NCI-H1694 (cell line): ENCODE measurements at places on chromosomes 16 and 17.

DNA sequence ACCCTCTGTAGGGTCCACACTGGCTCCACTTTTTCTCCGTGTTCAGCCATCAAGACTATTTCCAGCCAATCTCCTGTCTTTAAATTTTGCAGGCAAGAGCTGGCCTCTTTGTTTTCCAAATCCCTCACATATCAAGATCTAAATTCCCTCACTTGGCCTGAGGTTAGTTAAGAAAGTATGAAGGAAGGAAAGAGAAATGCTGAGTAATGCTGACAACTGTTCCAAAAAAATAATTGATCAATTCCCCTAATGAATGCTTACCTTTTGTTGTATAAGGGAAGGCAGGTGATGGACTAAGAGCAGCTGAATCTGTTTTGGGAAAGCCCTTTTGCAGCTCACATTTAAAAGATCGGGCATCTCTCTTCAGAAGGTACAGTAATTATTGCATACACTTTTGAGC, 105.1 kb upstream of the KCNJ16 start:
- no peak for DNase-seq

DNA sequence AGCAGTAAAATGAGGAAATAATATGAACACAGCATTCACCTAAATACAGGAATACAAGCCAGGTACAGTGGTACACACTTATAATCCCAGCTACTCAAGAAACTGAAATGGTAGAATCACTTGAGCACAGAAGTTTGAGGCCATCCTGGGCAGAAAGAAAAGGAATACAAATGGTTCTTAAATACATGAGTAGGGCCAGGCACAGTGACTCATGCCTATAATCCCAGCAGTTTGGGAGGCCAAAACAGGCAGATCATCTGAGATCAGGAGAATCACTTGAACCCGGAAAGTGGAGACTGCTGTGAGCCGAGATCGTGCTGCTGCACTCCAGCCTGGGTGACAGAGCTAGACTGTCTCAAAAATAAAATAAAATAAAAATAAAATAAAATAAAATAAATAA, 23.0 kb upstream of the SMG8 start:
- no peak for DNase-seq

GRCh38 chr17:42702446-42702845, 20.1 kb downstream of the CNTNAP1 start:
- no peak for DNase-seq

DNA sequence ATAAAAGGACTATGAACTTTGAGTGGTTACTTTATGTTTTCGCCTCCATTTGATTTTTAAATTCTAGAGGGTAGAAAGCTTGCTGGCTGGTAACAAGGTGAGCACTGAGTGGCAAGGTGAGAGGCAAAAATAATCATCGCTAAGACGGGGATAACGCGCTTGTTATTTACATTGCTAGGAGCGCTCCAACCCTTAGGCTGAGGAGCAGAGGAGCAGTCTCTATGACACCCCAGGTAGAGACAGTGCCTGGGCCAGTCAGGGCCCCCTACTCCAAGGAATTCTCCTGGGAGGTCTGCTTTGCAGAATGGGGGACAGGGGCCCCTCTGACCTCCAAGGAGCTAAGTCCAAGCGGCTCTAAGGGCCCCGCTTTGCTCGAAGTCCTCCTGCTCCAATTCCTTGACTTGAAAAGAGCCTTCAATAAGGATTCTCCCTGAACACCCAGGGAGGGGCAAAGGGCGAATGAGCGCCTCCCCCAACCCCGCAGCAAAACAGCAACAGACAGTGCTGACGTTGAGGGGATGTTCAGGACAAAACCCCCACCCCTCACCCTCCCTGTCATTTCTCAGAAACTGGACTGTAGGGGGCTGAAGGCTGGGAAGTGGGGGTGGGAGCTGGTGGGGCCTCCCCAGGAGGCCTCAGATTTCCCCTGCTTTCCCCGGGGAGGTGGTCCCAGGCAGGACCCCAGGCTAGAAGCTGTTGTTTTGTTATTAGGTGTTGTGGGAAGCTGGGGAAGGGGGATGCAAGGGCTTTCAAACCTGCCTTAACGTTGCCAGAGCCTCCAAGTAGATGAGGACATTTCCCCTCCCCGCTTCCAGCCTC, 10.2 kb upstream of the FOXF1 start:
- no peak for DNase-seq

DNA sequence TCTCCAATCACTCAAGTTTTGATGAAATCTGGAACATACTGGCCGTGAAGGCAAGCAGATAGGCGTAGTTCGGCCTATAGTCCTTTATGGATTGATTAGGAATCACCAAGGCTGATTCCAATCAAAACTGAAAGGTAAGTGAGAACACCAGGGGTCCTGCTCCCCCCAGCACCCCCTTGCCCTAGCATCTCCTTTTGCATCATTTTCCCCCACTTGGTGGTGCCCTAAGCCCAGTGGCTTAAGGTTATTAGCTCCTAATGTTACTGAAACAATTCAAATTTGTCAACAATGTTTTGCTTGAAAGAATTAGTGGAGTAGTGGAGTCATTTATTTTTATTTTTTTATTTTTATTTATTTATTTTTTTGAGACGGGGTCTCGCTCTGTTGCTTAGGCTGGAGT, 4.9 kb downstream of the SLFN14 start:
- DNase-seq: no peak

DNA sequence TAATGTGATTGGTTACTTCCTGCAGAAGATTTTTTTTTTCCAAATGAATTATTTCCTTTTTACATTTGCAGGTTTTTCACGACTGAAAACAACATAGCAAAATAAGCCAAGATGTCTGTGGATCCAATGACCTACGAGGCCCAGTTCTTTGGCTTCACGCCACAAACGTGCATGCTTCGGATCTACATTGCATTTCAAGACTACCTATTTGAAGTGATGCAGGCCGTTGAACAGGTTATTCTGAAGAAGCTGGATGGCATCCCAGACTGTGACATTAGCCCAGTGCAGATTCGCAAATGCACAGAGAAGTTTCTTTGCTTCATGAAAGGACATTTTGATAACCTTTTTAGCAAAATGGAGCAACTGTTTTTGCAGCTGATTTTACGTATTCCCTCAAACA, 2.4 kb downstream of the MIS12 start:
- no peak for DNase-seq

DNA sequence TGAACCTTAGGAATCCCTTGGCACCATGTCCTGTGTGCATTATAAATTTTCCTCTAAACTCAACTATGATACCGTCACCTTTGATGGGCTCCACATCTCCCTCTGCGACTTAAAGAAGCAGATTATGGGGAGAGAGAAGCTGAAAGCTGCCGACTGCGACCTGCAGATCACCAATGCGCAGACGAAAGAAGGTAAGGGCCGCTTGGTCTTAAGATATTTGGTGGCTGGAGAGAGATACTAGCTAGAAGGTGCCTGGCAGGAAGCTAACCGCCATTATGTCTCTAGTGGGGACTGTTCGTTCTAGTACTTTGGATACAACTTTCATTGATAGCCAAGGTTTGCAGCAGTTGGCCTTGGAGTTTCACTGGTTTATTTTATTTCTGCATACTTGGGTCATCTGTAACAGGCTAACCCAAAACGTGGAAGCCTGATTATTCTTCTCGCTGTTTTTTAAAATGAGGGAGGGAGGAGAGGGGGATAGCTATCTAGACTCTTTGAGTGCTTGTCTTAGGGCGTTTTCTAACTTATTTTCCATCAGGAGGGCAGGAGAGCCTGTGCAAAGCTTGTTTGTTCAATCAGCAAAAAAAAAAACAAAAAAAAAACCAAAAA, 1.3 kb downstream of the RBBP6 start:
- DNase-seq: no peak

- peak; percentile 61 for DNase-seq
Observed at GRCh38 chr17:7204336-7204735, 15.3 kb downstream of the DLG4 start.

DNA sequence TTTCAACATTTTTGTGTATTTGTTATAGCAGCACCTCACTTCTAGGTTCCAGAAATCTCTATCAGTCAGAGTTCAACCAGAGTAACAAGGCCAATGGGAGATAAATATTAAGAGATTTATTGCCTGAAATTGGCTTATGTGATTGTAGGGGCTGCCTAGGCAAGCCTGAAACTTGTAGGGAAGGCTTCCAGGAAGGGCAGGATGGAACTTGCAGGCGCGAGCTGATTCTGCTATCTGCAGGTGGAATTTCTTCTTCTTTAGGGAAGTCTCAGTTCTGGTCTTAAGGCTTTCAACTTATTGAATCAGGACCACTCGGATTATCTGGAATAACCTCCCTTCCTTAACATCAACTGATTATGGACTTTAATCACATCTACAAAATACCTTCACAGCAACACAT, 199.5 kb upstream of the NLRP1 start:
- DNase-seq: no peak

DNA sequence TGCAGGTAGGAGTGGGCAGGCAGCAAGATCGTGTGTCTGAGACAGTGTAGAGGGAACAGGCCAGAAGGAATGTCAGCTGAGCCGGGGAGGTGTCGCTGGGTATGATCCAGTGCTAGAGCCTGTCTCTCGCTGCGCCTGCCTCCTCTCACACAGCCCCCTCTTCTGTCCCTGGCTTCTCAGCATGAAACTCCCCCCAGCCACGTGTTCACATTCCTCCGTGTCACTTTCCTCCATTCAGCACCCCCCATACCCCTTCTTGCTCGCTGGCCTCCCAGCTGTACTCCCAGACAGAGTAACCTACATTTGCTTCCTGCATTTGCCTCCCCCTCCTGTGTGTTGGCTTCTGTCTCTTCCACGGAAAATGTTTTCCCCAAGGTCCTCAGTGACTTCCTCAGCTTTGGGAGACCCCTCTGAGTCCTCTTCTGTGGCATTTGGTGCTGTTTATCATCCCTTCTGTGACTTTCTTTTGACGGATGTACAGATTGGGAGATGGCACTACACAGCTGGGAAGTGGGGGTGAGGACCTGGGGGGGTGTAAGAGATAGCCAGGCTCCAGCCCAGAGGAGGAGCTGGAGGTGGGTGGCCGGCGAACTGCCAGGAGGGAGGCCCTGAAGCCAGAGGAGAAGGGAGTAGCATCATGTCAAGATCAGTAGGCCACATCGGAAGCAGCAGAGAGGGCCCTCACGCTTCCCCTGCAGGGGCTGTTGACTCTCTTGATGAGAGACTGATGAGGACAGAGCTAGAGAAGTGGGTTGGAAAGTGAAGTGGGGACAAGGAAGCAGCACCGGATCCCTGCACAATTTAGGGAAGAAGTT, 19.2 kb downstream of the SGF29 start:
- DNase-seq: no peak

GRCh38 chr17:1190751-1191331, 11.1 kb upstream of the ABR start:
- DNase-seq: no peak

DNA sequence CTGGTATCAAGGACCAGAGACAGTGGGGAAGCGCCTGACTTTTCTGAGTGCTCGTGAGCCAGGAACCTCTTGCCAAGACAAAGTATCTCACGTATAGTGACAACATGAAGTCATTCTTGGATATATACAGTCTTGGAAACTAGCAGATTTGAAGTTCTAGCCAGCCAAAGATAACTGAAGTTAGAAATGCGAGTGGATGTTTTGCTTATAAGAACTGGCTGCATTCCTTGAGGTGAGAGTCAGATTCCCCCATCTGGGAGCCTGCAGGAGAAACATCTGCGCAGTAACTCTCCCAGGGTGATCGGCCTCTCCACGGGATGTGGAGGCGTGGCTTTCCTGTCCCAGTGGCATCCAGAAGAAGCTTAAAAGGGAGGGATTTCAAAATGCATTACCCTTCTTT, 89.8 kb downstream of the SHISA6 start:
- DNase-seq: no peak

GRCh38 chr16:69932691-69933392, 18.3 kb upstream of the CLEC18A start:
- DNase-seq: no peak

- DNase-seq: no peak
Observed at GRCh38 chr16:813204-813915, 12.8 kb upstream of the GNG13 start.

DNA sequence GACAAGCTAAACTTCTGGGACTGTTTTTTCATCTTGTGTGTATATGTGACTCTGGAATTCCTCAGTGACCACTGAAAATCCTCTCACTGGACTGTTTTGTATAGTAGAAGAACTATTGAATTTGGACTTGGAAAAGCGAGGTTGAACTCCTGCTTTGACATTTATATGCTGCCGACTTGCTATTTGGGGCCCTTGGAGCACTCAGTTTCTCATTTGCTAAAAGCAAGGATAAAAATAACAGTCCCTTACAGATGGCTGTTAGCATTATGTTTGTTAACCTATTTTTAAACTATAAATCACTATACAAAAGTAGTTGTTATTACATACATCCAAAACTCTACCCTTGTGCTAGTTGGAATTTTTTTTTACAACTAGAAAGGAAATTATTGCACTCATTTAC, 9.0 kb downstream of the VMP1 start:
- DNase-seq: no peak

DNA sequence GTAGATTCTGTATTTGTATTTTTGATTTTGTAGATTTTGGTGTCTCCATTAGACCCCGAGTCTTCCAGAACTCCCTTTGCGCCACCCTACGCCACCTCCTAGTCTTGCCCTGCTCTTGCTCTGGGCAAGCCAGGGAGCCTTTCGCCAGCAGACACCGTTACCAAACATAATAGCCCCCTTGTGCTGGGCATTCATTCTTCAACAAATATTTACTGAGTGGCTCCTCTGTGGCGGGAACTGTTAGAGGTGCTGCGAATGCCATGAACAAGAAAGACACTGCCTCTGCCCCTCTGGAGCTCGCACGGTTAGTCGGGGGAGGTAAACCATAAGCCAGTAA, 841 bp upstream of the GPT2 start:
- no peak for DNase-seq

GRCh38 chr16:47713225-47713595, 252.1 kb downstream of the PHKB start:
- no peak for DNase-seq

- DNase-seq: peak; percentile 78
Observed at GRCh38 chr17:44066204-44066930, at the start of gene LSM12. Gene LSM12, minus strand, starts transcription at chr17:44066671. Its CDS starts 84 bp downstream, at chr17:44066587.

GRCh38 chr17:48816438-48816773, 623 bp downstream of the TTLL6 start:
- no peak for DNase-seq

DNA sequence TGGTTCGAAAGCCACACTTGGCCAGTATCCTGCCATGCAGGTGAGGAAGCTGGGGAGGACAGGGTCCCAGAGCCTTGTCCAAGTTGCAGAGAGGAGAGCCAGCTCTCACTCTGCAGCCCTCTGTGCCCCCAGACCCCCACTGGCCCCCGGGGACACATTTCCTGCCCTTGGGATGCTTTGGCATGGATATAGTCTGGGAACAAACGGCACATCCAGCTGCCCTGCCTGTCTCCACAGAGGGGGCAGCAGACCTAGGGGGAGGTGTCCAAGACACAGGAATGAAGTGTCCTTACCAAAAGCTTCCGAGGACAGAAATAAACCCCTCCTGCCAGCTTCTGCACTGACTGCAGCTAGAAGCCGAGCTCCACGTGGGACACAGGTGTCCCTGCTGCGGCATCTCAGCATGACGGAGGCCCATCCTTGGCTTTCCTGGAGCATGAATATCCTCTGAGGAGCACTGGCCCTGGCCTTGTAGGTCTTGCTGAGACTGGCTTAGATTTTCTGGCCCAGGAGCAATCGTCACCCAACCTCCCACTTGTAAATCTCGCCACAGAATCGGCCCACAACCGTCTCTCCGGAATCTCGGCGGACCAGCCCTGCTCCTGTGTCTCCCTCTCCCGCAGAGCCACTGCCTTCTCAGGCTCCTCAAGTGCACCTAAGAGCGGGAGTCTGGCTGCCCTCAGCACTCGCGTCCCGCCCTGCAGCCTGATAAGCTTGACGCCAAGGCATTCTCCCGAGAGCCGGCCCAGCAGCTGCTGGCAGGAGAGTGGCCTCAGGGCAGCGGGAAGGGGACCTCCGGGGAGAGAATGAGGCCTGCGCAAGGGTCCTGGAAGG, 1.1 kb upstream of the CAPN15 start:
- DNase-seq: no peak

- no peak for DNase-seq
Observed at GRCh38 chr16:19757026-19757425, 39.0 kb downstream of the IQCK start.
